ENCODE measurements at places on chromosomes 4 and X.
A peak's percentile ranks its signal among the peaks of the same experiment; 100 is the strongest.

- DNase-seq: no peak
These were observed 187.7 kb downstream of the ENOX2 start for GRCh38 chrX:130715299-130715698.

- DNase-seq: no peak
These were observed 48.8 kb upstream of the GALNT7 start for GRCh38 chr4:173119818-173120217.

DNA sequence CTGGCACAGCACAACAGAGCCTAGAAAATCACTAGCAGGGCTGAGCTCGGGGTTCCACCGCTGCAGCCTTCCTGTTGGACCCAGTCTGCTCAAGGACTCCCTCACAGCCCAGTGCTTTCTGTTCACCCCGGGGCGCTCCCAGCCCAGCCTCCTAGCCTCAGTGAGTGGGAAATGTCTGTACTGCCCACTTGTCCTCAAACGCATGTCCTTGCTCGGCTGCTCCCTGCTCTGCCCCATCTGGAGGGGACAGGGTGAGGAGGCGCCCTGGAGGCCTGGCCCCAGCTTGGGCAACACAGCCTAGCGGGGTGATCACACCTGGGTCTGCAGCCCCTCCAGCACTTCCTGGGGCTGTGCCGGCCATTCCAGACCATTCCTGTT is 11.9 kb upstream of the CCNQ start:
- no peak for DNase-seq

GRCh38 chr4:10456260-10456594 is 999 bp downstream of the ZNF518B start:
- no peak for DNase-seq

DNA sequence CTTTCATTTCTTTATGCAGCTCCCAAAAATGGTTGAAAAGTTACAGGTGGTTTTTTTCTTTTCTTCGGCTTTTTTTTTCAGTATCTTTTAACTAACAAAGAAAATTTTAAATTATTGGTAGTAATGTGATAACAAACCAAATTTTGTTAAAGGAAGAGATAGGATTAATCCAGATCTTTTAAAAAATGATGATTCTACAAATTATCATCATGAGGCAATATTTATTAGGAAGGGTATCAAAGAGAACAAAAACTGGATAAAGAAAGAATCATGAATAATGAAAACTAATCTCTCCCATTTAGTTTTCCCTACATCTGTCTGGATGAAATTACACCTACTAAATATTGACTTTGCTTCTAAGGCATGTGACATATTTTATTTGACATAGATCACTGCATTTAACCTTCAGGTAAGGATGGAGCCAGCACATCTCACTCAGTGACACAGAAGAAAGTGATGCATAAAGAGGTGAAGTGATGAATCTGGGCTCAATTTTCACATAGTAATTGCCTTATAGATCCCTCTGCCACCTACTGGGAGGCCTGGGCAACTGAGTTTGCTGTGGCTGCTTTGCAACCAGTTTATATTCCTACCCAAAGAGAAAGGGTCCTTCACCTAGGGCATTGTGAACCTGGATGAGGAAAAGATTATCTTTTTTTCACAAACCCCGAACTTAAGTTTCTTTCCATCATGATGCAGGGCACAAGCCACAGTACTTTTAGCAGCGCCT is 155.6 kb downstream of the HNRNPD start:
- no peak for DNase-seq

- DNase-seq: no peak
These were observed 34.2 kb downstream of the ARSD start for GRCh38 chrX:2894885-2895292.

GRCh38 chr4:169952236-169953002 is 73.8 kb downstream of the MFAP3L start:
- no peak for DNase-seq

GRCh38 chr4:145103496-145103895 is 5.4 kb downstream of the ABCE1 start:
- no peak for DNase-seq

DNA sequence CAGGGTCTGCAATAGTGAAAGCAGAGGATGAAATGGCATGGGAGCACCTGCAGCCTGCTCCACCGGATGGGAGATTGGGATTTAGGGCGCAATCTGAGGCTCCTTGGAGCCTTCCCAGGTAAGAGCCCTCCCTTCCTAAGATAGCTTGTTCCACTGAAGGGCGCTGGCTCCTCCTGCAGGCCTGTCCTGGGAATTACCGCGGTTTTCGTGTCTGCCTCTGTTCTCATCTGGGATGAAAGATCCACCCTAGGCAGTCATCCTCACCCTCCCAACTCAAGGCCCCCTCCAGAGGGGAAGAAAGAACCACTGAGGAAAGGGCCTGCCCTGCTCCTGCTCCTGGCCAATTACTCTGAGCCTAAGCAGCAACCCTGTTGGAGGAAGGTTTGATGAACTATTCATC is 547.5 kb downstream of the SMARCA1 start:
- DNase-seq: peak; percentile 59

DNA sequence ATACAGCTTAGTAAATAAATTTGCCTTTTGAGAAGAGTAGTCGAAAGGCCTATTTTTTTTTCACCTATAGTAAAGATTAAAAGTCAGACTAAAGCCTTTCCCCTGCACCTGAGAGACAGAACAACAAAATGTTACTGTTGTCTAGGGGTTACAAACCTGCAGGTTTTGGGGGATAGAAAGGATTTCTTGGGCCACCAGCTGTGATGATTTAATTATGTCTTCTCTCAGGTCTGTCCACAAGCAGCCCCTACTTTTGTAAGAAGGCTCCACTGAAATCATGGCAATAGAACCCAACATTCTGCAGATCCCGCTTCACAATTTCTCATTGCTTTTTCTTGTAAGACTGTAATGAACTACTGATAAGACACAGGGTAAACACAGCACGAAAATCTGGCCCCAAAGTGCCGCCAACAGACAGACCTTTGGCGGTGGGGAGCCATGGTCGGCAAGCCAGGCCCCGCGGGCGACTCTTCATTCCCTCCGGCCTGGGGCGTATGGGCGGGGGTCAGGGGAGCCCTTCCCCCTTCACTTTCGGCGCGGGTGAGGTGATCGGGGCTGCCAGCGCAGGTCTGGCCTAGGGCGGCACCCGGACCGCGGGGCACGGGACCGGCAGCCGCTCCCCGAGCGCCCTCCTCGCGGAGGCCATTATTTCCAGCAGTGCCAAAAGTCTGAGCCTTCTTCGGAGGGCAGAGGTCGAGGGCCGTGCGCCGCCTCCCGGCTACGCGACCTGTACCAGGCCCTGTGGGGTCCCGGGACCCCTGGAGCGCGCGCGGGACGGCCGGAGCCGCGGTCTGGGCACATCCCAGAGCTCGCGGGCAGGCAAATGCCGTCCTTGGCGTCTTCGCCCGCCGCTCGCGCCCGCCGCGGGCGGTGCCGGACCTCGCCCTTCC is 812 bp upstream of the KDM6A start:
- DNase-seq: peak; percentile 45

DNA sequence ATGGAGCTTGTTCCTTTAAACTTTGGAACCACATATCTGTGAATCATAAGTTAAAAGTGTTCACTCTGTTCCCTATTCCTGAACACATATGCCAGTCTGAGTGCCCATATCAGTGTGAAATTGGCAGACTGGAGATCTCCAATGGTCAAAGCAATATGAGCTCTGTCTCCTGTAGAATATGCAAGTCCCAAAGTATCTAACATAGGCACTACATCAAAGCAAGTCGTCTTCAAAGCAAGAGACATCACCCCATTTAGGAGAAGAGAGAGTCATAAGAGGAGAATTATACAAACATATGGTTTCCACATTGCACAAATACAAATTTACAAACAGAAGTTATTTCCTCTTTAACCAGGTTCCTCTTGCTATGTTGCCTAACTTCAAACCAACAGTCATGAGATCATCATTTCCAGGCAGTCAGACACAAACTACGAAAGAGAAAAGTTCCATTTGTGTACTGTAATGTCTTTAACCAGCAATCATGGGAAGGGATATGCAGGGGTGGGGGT is 9.9 kb upstream of the GK start:
- DNase-seq: no peak

GRCh38 chr4:104795264-104795939 is 300.7 kb upstream of the CXXC4 start:
- no peak for DNase-seq

DNA sequence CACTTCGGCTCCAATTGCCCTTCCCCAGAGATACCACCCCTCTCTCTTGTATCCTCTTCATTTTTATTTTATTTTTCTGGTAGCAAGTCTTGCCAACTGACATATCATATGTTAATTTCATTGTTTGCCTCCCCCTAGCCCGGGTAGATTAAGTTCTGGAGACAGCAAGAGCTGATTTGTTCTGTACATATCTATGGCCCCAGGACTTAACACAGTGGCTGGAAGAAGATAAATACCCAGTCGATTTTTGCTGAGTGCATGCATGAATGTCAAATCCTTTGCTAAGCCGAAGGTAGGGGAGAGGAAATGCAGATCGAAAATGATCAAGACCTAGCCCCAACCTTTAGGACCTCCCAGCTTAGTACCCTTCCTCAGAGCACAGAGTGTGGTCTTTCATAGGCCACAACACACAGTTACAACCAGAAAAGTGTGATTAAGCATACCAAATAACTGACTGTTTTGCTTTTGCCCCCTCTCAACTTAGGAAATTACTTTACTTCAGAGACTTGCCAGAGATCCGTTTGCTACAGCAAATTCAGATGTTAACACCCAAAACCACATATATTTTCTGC is 58.7 kb upstream of the KLF3 start:
- DNase-seq: no peak

DNA sequence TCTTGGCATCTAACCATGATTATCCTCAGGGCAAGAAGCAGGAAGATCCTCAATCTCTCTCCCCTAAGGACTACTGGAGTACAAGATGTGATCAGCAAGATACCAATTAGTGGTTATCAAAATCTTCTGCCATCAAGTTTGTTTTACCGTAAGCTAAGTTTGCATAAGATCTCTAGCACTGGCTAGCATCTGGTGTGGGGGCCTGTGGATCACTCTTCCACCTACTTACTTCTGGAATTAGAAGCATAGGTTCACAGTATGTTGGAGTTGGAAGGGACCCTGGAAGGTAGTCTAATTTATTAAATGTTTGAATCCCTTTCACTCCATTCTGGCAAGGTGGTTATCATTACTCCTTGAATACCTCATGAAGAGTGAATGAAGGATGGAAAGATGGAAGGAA is 93.3 kb upstream of the BANK1 start:
- no peak for DNase-seq

DNA sequence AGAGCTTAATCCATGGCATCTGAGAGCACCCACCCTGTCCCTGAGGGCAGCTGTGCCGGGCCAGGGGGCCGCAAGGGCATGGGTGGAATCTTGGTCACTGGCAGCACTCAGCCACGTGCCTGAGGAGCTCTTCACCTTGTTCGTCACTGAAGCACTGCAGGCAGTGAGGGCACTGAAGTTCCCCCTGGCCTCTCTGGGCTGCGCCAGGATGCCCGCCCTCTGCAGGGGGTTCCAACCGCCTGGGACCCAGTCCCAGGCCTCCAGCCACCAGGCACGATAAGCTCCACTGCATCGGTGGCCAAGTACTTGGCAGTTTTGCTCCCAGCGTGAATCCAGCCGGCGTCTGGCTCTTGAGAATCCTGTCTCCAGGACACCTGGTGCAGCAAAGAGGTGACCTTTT is 96.4 kb upstream of the MED14 start:
- DNase-seq: no peak

DNA sequence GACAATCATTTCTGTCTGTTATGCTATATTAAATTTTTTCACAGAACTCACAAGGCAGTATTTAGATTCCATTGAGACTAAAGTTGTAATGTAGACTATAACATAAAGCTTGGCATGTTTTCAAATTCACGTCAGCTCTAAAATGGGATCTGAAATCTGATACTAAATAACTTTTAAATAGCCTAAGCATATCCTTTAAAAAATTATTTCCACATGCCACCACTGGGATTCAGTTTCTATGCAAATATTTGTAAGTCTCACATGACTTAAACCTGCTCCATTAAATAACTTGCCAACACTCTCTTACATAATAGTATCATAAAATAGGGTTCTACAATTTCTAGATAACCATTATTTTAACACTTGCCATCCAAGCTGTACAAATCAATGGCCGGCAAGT is 32.4 kb downstream of the KLHL8 start:
- DNase-seq: no peak

DNA sequence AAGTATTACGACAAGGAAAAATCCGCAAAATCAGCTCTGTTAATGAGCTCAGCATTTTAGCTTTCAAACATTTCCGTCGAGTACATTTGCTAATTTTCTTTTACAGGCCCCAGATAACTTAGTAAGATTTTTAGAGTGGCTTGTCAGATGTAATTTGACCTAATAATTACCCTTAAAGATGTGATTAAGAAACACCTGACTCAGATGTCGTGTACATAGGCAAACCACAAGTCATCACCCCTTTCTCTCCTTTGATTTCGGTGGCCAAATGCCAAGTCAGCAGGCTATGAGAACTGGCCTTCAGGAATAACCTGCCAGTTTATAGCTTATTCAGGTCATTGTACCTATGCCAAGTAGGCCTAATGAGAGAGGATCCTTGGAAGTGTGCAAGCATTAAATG is 369.6 kb downstream of the PCDH7 start:
- no peak for DNase-seq

GRCh38 chr4:6854098-6854744 is 55.4 kb upstream of the TBC1D14 start:
- no peak for DNase-seq

DNA sequence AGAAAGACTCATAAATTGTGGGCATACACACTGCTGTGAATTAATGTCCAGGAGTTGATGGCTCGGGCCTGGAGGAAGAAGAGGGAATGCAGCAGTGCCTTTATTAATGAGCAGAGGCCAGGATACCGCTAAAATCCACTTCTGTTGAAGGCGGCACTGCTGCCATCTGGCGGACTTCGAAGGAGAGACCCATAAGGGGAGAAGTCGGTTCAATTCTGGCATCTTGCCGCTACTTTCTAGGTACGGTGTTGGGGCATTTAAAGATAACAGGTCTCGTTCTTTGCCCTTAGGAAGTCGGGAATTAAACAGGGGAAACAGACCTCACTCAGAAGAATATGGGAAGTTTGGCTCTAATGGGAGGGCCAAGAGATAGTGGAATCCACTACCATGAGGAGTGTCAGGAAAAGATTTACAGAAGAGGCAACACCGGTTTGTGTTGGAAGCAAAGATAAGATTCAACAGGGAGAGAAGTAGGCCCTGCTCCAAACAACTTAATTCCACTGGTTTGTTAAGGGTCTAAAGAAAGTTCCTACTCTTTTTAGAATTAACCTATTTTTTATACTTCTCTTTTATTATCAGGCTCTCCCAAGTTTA is 133.6 kb upstream of the GIMD1 start:
- peak; percentile 73 for DNase-seq
